ENCODE measurements at places on chromosomes 13 and 19.
A peak's percentile ranks its signal among the peaks of the same experiment; 100 is the strongest.

GRCh38 chr13:73223372-73223781 lies 164.6 kb downstream of the KLF5 start:
- DNase-seq: no peak

DNA sequence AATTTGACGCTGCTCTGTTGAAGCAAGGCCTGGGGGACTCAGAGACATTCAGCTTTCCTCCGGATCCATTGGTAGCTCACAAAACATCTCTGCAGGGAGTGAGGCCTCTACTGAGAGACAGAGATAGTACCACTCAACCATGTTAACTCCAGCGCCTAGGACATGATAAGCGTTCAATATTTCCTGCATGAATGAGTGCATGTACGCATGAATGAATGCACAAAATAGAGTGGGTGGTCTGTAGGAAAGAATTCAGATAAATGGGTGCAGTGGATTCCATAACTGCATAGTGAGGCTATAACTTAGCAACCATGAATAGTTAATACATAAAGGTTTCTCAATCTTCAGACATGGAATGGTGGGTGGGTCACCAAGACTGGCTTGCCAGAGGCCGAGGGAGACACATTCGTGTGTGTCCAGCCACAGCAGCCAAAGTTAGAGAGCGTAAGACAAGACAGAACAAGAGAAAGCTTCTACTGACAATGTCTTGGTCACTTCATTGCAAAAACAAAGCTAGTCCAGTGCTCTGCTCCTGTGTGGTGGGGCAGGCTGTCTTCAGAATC lies 36.3 kb upstream of the RCBTB2 start:
- DNase-seq: no peak

DNA sequence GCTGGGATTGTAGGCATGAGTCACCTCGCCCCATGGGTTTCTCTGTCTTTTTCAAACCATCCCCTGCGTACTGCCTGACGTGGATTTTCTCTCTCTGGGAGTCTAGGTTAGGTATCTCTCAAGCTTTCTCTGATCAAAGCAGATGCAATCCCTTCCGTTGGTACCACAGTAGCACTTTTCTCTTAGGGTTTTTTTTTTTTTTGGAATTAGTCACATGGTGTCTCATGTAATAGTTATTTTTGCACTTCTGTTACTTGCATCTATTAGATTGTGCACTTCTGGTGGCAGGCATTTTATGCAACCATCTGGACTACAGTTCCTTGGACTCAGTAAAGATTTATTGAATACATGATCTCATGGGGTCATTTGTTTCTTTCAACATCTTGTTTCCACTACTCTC lies 72.1 kb downstream of the GPC6 start:
- peak; percentile 45 for DNase-seq

GRCh38 chr19:36169084-36169760 lies 17.0 kb upstream of the COX7A1 start:
- DNase-seq: no peak

GRCh38 chr19:49442771-49443365 lies 1.5 kb upstream of the SLC17A7 start:
- peak; percentile 73 for DNase-seq

Measured in IMR-90 (cell line).